ENCODE measurements at places on chromosomes 3 and 15.

DNA sequence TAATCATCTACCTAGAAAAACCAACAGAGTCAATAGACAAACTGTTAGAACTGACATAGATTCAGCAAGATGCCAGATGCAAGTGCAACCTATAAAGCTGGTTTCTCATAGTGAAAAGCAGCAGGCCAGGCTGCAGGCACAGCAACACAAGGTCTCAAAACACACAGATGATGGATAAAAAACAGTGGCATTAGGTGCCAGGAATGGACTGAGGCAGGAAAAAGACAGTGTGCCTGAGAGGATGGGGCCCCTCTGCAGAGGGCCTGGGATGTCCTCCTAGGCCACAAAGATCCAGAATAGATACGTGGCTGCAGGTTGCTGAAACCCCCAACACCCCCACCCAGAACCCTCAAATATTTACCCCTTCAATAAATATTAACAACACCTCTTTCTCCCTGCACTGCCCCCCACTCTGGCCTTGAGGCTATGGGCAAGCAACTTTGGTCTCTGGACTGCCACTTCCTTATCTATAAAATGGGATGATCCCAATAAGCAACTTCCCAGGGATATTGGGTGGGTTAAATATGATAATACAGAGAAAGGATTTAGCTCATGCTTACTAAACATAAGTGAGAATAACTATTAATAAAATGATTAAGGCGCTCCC is 35.2 kb upstream of the FGD5 start:
- DNase-seq, result no peak

DNA sequence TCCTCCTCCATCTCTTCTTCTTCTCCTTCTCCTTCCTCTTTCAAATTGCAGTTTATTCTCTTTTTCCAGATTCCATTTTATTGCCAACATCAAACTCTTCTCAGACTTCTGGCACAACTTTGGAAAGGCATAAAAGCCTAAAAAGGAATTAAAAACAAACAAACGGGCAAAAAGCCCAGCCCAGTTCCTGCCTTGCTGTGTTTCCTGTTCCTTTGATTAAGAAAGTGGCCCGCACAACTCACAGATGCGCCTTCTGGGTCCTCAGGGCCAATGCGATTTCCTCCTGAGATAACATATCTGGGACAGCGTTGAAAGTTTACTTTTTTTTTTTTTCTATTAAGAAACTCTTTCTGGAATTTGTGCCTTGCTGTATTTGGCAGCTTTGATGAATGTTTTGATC is 158.7 kb upstream of the UBE3A start:
- no peak for DNase-seq

GRCh38 chr3:22585504-22585903 is 617.6 kb upstream of the UBE2E2 start:
- no peak for DNase-seq

DNA sequence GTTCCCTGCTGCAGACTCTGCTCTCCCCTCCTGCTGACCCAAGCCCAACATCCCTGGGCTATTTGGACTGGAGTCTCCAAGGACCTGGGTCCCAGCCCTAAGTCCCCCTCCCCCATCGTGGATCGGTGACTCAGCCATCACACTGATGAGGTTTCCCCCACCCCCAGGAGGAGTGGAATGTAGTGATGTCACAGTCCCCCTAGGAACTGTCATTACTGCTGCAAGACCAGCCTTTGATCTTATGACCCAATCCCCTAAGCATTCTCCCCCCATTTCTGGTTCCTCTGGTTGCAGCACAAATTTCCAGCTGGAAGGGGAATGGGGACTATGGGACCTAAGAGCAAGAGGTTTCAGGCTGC is 63.4 kb upstream of the CSPG4 start:
- DNase-seq, result no peak

DNA sequence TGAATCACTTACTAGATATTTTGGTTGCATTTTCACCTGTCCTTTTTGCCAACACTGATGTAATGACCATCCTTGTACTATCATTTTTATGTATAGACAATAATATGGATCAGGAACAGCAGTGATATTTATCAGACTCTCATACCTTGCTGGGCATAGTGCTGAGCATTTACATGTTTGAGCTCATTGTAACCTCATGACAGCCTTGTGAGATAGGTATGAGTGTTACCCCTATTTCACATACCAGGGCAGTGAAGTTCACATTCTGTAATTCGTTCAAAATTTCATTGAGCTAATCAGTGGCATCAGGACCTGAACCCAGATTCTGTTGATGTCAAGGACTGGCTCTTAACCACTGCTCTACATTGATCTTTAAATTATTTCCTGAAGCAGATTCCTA is 221.5 kb upstream of the TBL1XR1 start:
- DNase-seq, result no peak

GRCh38 chr15:78800806-78801205 is 10.5 kb downstream of the ADAMTS7 start:
- no peak for DNase-seq

DNA sequence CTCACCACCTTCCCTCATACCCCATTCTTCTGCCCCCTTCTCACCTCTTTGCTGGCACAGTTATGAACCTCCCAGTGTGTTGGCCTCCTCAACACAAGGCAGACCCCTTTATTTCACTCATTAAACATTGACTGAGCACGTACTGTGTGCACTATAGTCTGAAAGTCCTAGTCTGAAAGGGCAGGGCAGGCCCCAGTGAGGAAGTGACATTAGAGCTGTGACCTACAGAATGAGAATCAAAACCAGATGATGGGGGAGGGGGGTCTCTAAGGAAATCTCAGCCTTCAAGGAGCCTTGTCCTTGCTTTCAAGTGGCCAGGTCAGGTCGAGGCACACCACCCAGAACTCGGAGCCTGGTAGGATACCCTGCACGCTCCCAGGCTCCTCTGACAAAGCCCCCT is 3.5 kb downstream of the SLC28A1 start:
- DNase-seq, result no peak
